ENCODE measurements at places on chromosomes 1 and 21.

GRCh38 chr1:32221980-32222755, at the start of the genes EIF3I and TMEM234:
Gene EIF3I, plus strand, starts transcription at chr1:32222407. Its CDS starts 35 bp downstream, at chr1:32222442.
Gene TMEM234, minus strand, starts transcription at chr1:32222353. Its CDS starts 31 bp downstream, at chr1:32222322.
- peak; percentile 96 for ATAC-seq

DNA sequence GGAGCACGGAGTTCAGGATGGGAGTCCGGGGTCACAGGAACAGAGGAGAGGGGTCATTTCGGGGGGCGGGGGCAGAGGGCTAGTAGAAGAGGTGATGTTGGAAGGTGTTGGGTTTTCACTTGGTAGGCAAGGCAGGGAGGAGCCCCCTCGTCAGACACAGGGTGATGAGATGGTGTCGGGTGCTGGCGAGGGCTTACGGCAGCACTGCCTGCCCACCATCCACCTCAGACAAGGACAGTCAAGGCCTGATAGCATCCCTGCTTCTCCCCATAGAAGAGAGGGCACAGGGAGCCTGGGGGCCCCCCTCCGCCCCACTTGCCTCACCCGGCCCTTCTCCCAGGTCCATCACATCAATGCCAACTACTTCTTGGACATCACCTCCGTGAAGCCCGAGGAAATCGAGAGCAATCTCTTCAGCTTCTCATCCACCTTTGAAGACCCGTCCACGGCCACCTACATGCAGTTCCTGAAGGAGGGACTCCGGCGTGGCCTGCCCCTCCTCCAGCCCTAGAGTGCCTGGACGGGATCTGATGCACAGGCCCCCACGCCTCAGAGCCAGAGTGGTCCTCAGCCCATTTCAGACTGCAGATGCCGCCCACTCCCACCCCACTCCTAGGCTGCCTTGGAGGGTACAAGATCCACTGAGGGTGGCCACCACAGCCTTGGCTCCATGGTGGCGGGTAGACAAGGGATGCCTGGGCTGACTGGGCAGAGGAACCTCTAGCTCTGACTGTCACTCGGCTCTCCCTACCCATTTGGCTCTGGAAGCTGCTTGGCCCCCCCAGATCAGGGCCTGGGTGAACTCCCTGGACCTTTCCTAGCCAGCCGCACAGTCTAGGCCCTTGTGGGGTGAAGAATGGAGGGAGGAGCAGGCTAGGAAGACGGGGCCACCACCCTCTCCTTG, 4.3 kb upstream of the MTFR1L start:
- ATAC-seq, result no peak

DNA sequence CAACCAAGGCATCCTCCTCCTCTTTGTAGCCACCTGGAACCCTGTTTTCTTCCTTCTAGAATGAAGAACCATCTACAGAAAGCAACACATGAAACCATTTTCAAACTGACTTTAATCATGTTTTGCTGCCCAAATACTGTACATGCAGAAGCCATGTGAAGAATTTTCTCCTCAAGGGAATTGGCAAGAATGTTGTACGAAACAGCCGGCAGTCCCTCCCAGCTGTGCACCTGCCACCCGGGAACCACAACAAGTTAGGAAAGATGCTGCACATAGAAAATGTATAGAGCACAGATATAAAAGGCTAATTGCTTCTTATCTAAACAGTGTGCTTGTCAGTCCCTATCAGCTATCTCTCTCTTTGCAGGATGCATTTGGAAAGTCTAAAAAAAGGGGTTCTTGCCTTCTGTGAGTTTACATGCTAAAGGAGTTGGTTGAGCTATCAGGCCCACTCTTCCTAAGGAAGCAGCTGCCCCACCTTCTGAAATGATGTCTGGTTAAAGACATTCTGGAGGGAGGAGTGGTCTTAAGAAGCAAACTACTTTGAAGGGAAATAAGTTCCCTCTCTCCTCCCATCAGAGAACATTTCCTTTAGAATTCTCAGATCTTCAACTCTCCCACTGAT, 44.8 kb downstream of the RIMS3 start:
- no peak for ATAC-seq

- ATAC-seq, result no peak
Measured at GRCh38 chr1:243416495-243416894, 160.7 kb downstream of the SDCCAG8 start.

- peak; percentile 63 for ATAC-seq
Measured at GRCh38 chr1:12067900-12068821, 5.1 kb downstream of the TNFRSF8 start.

DNA sequence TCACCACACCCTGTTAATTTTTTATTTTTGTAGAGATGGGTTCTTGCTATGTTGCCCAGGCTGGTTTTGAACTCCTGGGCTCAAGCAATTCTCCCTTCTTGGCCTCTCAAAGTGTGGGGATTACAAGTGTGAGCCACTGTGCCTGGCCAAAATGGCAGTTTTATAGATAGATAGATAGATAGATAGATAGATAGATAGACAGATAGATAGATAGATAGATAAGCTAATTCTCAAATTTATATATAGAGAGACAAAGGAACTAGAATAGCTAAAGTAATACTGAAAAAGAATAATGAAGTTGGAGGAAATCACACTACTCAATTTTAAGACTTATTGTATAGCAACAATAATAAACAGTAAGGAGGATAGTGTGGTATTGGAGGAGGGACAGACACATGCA, 21.1 kb downstream of the SHISAL2A start:
- ATAC-seq, result no peak

- ATAC-seq, result no peak
Measured at GRCh38 chr1:116152950-116153691, 41.9 kb downstream of the MAB21L3 start.

DNA sequence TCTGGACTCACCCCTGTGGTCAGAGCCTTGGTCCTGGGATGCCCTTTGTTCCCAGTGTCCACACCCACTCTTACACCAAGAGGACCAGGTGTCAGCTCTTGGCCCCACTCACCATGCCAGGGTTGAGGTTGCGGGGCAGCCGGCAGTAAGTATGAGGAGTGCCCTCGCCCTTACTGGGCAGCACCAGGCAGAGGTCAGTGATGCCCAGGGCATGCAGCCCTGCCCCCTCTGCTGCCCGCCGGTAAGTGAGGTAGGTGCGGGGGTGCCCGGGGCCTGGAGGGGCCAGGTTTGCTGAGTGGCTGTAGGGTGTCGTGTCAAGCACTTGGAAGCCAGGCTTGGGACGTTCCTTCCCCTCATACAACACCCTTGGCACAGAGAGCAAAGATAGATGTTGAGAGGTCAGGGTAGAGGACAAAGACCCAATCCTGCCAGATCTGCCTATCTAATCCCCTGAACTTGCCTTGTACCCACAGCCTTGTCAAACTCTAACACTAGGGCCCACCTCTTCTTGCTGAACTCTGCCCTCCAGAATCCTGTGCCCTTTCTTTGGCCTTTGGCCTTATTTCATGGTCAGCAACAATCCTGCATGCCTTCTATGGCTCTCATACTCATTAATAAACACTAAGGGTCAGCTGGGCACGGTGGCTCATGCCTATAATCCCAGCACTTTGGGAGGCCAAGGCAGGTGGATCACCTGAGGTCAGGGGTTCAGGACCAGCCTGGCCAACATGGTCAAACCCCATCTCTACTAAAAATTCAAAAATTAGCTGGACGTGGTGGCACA, 3.6 kb downstream of the DENND4B start:
- ATAC-seq, result no peak

GRCh38 chr1:73096841-73097240, 814.5 kb upstream of the NEGR1 start:
- ATAC-seq, result no peak

- ATAC-seq, result no peak
Measured at GRCh38 chr1:94202241-94202640, 35.1 kb downstream of the ARHGAP29 start.

DNA sequence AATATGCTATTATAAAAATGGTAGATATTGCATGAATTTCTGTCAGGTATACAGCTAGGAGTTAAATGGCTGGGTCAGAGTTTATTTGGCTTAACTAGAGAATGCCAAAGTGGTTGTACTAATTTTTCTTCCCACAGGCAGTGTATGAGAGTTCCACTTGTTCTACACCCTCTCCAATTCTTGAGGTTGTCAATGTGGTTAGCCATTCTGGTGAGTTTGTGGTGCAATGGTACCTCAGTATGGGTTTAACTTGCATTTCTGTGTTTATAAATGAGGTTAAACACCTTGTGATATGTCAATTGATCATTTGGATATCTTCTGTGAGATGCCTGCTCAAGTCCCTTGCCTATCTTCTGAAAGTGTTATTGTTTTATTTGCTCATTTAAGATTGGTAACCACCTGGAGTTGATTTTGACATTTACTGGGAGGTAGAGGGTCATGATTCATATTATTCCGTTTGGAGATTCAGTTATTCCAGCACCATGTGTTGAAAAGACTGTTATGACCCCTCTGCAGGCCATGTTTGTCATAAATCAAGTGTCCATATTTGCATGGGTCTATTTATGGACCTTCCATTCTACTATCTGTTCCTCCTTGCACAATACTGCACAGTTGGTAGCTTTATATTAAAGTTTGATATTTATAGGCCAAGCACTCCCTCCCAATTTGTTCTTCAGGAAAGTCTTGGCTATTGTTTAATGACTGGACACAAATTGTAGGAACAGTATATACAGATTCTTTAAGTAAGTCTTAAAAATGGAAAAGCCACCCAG, 5.8 kb downstream of the FALEC start:
- no peak for ATAC-seq

GRCh38 chr1:207346513-207346912, 25.0 kb downstream of the CD55 start:
- ATAC-seq, result no peak

DNA sequence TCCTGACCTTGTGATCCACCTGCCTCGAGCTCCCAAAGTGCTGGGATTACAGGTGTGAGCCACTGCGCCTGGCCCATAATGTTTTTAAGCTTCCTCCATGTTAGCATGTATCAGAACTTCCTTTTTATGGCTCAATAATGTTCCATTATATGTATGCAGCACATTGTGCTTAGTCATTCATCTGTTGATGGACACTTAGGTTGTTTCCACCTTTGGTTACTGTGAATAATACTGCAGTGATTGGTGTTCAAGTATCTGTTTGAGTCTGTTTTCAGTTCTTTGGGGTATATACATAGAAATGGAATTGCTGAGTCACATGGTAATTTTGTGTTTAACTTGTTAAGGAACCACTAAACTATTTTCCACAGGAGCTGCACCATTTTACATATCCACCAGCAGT, 17.7 kb downstream of the CMPK1 start:
- no peak for ATAC-seq

- no peak for ATAC-seq
Measured at GRCh38 chr1:202689493-202690342, 20.5 kb downstream of the SYT2 start.

DNA sequence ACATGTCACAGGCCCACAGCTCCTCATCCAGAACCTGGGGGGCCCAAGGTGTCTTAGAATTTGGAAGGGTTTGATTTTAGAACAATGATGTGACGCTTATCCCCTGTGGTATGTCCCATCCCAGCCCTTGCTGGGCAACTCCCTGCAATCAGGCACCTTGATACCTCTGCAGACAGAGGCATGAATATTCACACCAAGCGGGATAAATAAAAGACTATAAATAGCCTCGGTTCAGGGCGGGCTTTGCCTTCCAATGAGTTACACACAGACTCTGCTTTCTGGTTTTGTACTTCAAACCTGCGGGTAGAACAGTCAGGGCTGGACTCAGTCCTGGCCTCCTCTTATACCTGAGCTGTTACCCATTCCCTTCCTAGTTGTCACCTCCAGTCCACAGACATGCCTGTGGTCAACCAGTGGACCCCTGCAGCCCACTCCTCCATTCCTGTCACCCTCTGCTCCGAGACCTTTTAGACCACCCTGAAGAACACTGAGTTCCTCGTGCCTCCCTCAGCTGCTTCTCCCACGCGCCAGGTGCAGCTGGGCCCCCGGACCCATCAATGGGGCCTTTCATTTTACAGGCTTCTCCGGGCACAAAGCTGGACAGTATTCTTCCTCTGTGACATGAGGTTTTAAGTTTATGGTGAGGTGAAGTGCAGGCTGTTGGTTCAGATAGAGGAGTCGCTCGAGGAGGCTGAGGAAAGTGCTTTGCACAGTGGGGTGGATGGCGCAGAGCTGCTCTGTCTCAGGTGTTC, 120.1 kb upstream of the TNR start:
- no peak for ATAC-seq

DNA sequence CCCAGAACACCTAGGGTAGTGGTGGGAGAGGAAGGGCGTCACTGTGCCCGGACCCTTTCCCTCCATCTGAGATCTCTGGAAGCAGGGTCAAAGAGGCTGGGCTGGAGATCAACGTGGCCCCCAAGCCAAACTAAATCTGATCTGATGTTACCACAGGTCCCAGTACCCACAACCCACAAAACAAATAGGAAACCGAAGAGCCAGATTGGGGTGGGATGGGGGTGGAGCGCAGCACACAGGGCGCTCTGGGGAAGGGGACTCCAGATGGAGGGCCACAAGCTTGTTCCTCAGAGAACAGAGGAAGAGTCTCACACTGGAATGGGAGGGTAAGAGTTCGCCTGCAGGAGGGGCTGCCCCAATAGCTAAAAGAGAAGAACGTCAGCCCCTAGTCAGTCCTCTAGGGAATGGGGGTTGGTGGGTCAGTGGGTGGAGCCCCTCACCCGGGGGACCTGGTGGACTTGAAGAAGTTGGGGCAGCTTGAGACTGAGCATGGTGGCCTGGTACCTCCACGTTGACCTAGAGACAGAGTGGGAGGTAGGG, 1.5 kb downstream of the PAQR6 start:
- ATAC-seq, result no peak

GRCh38 chr1:145879775-145880174, 5.9 kb downstream of the ANKRD35 start:
- no peak for ATAC-seq

- ATAC-seq, result no peak
Measured at GRCh38 chr21:45357436-45358260, 47.3 kb upstream of the COL18A1 start.

- ATAC-seq, result peak; percentile 51
Measured at GRCh38 chr1:28370239-28371009, 884 bp downstream of the PHACTR4 start.

DNA sequence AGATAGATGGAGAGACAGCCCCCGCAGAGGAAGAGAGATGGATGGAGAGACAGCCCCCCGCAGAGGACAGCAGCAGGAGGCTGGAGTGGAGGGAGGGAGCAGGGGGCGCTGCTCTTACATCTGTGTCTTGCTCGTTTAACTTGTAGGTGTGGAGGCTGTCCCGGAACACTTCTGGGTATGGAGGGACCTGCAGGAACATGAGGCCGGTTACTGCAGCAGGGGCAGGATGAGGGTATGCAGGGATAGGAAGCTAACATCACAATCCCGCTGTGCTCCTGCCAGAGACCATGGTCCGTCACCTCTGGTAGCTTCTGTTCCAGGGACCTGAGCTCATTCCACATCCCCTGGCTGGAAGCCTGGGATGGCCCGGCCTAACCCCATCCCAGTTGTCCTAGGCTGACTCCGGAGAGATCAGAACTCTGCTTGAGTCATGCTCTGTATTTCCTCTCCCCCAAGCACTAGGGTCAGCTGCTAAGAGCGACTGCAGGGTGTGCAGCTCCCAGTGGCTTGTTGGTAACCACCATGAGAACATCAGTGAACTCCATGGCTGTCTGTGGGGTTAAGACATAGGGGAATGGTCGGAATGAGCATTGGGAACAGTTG, 36.7 kb upstream of the GOLT1A start:
- ATAC-seq, result no peak
